ENCODE measurements at places on chromosomes 1 and 21.

GRCh38 chr1:216462066-216462775 lies 39.0 kb upstream of the USH2A start:
- no peak for DNase-seq

- peak; percentile 37 for DNase-seq
These were observed 10.4 kb downstream of the DCAF8 start for GRCh38 chr1:160251687-160252526.

- DNase-seq, result no peak
These were observed 45.4 kb downstream of the NEK7 start for GRCh38 chr1:198201956-198202784.

DNA sequence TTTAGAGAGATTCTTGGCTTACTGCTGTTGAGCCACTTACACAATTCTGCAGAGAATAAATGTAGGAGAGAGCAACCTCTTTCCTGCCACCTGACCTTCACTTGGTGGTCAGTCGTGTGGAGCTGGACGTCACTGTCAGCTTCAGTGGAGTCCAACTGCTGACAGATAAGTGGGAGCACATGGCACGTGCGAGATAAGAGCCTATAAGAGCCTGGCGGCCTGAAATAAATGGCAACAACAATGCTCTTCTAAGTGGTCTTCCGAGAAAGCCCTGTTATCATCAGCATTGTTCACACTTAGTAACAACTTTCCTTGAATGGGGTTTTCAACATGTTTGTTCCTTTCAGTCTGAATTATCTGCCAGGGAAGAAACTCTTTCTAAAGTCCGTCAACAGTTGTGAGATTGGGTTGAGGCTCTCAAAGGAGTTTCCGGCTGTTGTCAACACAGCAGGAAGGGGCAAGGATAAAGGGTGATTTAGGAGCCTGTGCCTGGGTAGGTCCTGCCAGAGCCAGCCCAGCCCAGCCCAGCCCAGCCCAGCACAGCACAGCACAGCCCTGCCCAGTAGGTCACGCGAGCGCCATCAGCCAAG lies 57.2 kb upstream of the RUNX1 start:
- no peak for DNase-seq

- DNase-seq, result peak; percentile 8
These were observed 191.8 kb upstream of the SAMSN1 start for GRCh38 chr21:14737922-14738321.

Data from CD4-positive, alpha-beta T cell (primary cell).